Lower lobe of right lung (tissue), 2 donors: ENCODE measurements at places on chromosomes 1 and 21. TPM values are rescaled to one million over a fixed set of nuclear protein-coding genes. Genes with fewer than 3 reads are reported as not detected.

DNA sequence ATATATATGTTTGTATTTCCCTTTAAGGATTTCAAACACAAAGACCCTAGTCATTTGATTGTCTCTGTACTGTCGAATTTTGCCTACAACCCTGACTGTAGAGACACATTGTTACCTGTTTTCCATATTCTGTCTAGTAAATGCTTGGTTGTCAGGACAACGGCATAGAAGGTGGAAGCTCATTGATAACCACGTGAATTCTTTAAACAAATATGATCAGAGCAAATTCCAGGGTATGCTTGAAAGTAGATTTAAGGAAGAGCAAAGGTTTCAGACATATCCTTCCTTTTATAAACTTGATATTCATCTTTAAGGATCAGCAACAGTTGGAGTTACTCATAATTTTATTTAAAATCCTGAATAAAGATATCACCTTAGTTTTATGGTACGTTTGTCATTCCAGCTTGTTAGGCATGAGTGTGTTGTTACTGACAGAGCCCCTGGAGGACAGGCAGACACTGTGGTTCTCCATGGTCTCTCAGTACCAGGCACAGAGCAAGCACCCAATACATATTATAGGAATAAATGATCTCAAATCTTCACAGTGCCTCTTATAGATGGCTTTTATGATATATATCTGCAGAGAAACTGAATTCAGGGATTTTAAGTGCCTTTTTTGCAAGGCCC is 203.2 kb downstream of the FGGY start:
- no peaks in the 10 kb centered on the region for H3K36me3 ChIP-seq
- DNase-seq = no peak
- no peaks in the 10 kb centered on the region for H3K27me3 ChIP-seq

DNA sequence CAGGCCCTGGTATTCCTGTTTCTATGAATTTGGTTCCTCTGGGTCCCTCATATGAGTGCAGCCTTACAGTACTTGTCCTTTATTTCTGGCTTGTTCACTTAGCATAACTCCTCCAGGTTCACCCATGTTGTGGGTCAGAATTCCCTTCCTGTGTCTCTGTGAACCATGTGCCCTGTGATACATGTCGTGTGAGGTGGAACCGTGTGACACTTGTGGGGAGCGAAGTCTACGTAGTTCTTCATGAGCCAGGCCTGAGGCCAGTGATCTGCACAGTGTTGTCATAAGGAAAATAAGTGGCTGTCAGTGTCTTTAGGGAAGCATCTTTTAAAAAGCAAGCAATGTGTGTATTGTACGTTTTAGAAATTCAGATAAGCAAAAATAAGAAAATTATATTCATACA is 122.8 kb downstream of the GALNT2 start:
- no peak for DNase-seq
- H3K4me1 ChIP-seq = peaks cover 45% of the 10 kb centered on the region
- no peaks in the 10 kb centered on the region for H3K36me3 ChIP-seq

The KCNJ9 gene
- not detected for total RNA-seq

DNA sequence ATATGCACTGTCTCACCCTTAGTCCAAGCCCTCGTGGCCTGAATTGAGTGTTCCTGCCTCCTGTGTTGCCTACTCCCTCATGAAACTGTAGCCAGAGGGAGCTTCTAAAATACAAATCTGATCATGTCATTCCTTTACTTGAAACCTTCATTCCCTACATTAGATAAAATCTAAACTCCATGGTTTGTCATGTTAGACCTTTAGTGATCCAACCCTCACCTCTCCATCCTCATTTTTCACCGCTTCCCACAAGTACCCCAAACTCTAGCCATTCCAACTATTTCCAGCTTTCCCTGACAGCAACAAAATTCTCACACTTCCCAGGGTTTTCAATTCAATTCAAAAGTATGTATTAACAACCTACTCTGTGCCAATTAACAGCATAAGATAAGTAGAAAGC is 18.3 kb upstream of the CNTN2 start:
- DNase-seq = no peak
- H3K4me3 ChIP-seq = no peak overlapping the region
- H3K36me3 ChIP-seq = no peaks in the 10 kb centered on the region

The PHACTR4 gene
- 44.2 TPM for total RNA-seq

DNA sequence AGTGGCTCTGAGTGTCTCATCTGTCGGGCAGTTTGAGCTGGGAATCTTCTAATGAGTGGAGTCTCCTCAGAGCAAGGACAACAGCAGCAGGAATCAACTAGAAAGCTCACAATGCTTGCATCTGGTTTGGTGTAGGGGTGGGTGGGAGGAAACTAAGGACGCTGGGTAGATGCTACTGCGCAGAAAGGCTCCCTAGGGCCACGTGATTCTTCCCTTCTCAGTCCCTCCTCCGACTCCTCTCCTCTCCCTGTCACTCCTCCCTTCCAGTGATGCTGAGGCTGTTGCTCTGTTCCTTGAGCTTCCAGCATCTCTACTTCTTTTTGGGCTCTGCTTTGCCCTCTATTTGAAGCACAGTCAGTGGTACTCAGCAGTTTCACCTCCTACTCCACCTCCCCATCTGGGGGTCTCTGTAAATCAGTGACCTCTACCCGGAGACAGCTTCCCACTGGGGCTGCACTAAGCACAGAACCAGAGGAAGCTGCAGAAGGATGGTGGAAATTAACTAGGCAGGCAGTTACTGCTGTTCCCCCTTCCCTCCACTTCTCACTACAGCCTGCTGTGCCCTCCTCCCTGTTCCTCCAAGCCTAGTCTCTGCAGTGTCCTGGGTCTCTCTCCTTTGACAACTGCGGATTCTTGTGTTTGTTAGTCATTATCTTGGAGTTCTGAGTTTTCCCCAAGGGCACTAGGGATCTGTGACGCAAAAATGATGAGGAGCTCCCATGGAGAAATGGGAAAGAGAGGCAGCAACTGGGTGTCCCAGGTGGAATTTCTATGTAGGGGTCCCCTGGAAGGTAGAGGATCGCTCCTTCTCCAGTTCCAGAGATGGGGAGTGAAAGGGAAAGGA is 5.8 kb downstream of the LINGO4 start:
- H3K4me1 ChIP-seq = no peaks in the 10 kb centered on the region
- no peaks in the 10 kb centered on the region for H3K27me3 ChIP-seq
- H3K36me3 ChIP-seq = no peaks in the 10 kb centered on the region
- no peak for DNase-seq
- no peak overlapping the region for H3K4me3 ChIP-seq

DNA sequence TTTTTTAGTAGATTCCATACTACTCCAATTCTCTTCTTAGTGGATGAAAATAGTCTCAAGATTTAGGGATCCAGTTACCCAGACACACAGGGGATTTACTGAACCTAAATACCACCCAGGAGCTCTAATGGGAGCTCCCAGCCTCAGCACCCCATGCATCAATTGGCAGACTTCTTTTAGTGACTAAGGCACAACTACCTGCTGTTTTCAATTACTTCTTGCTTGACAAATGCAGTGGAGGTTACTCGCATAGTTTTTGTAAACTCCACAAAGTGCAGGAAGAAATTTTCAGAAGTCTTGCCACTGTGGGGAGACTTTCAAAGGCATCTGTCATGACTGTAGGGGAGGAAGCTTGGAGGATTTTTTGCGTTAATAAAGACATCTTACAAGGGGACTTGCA is 35.5 kb upstream of the MAP10 start:
- H3K36me3 ChIP-seq = no peaks in the 10 kb centered on the region
- H3K4me3 ChIP-seq = no peak overlapping the region
- peaks cover 10% of the 10 kb centered on the region for H3K4me1 ChIP-seq

DNA sequence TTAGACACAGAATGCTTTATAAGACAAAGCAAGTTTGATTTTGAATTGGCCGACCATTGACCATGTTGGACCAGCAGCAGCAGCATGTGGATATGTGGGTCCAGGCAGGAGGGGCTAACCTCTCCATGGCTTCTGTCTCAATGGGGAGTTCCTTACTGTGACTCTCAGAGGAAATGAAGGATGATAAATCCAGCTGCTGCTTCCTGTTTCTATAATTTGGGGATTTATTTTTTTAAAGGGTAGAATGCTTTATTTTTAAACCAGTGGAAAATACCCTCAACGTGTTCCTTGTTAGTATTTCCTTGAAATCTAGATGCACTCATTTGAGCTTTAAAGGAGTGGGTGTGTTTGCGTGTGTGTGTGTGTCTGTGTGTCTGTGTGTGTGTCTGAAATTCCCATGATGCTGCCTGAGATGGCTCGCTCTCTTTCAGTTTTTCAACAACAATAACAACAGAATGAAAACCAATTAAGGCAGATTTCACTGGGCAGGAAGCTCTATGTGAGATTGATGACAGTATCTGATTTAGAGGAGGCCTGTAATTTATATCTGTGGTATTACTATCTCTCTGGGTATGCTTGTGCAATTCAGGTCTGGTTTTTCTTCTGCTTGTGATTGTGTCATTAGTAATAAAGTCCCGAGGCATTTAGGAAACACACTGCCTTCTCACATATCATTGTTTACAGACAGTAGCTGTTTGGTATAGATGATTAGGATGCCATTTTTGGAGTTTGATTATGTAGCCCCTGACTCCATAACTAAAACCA is 86.1 kb upstream of the ZNF326 start:
- peaks cover 25% of the 10 kb centered on the region for H3K4me1 ChIP-seq
- H3K27ac ChIP-seq = no peak overlapping the region
- no peaks in the 10 kb centered on the region for H3K36me3 ChIP-seq
- H3K4me3 ChIP-seq = no peak overlapping the region
- no peak for DNase-seq

The ST6GALNAC3 gene
- 8.8 TPM for total RNA-seq

The LRRC71 gene
- 5.3 TPM for total RNA-seq

DNA sequence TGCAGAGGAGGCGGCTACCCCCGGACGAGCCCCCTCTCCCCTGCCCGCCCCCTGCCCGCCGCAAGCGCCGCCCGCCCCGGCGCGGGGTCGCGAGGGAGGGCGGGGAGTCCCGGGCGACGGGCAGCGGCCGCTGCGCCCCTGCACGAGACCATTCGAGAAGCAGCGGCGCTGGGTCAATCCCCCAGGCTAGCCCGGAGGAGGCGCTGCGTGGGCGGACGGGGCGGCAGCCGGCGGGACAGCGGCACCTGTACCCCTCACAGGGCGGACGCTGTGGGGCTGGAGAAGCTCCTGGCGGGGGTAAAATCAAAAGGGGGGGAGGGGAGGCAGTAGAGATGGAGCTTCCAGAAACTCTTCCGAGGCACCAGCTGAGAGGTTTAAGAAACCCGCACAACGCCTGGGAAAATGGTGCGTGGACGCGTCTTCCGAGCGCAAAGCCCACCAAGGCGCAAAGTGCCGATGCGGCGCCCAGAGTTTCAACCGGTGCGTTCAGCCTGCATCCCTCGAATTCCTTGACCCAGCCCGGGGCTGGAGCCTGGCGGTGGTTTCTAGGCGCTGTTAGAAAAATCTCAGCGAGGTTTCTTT is at the start of gene PLPPR5:
Gene PLPPR5, minus strand, starts transcription at position 1 of the 582 bp plus-strand sequence. CDS start 190 bp downstream, outside the sequence.
- no peak within 1 kb of the TSS for H3K27ac ChIP-seq
- DNase-seq = no peak
- H3K36me3 ChIP-seq = no peaks in the 10 kb centered on the region
- H3K27me3 ChIP-seq = peaks cover 63% of the 10 kb centered on the region

- H3K36me3 ChIP-seq = no peaks in the 10 kb centered on the region
- H3K27me3 ChIP-seq = no peaks in the 10 kb centered on the region
Measured at GRCh38 chr1:201696217-201696761, 132.7 kb upstream of the IPO9 start.
